Astrocyte of the spinal cord (primary cell): ENCODE measurements at places on chromosomes 12 and 14.

DNA sequence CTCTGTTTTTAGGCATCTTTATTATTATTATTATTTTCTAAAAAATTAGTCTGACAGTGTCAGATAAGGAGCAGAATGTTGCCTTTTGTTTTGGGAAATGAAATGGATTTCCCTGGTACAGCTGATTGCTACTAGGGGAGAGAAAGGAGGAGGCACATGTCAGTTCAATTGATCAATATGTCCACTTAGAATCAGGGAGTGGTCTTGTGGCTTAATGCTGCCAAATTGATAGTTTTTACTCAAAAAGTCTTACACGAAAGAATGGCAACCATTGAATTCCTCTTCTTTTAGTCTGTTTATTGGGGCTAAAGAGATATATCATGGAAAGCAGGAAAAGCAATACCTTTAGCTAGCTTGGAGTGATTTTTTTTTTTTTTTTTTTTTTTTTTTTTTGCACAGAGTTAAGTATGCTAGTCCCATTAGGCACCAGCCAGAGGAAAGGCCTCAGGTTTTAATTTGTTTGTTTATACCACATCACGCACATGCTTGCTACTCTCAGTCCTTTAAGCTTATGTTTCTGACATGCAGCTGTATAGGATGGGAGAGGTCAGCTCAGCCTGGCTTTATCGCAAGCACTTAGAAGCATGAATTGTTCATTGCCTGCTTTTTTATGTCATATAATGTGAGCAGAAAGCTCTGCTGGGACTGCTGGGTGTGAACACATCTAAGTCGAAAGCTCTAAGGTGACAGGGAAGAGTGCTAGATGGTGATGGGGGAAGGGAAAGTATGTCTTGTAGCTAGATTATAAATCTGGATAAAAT lies 1.4 kb downstream of the AKAP6 start:
- no peak for DNase-seq

GRCh38 chr12:64427988-64428387 lies 23.8 kb downstream of the XPOT start:
- DNase-seq: no peak

DNA sequence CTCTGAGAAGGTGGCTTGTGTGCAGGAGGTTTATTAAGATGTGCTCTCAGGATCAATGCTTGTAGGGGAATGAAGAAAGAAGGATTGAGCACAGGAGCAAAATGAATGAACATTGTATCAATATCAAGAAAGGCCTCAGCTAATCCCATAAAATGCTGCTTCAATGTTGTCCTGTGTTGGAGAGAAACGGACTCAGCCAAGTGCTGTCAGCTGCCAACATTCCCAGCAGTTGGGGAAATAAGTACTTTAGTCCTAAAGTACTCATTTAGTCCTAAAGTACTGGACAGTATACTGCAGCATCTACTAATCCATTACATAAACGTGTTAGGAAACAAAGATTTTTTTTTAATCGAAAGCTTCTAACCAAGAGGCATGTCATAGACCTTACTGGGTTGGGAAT lies 255.9 kb downstream of the SEC23A start:
- no peak for DNase-seq

DNA sequence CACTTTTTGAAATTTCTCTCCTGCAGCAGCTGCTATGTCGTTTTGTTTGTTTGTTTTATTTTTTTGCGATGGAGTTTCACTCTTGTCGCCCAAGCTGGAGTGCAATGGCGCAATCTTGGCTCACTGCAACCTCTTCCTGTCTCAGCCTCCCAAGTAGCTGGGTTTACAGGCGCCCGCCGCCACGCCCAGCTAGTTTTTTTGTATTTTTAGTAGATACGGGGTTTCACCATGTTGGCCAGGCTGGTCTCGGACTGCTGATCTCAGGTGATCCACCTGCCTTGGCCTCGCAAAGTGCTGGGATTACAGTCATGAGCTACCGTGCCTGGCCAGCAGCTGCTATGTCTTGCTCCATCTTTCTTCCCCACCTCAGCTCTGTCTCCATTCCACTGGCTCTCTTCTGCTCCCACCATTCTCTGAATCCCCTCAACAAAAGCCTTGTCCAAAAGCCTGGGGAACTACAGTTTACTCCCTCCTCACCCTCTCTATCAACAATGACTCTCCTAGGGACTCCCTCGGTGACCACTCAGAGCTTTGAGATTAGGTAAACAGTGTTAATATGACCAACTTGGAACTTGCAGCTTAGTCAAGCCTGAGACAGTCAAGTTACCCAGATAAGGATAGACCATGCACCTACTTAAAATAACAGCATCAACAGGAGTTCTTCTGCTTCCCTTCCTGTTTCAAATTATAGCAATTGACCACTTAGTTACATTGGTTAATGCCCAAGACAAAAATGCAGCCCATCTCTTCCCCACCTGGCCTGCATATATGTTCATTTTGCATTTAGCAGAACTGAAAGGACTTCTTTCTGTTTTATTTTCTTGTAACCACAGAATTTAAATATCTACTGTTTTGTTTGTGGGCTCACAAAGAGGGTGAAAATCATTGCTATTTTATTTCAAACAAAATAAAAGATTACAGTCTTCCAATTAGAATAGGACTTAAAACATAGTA lies 189.0 kb upstream of the AMIGO2 start:
- DNase-seq: no peak

- no peak for DNase-seq
Observed at GRCh38 chr12:117060246-117060928, 38.8 kb downstream of the TESC start.

- no peak for DNase-seq
Observed at GRCh38 chr12:120142231-120142877, 25.8 kb upstream of the RAB35 start.

DNA sequence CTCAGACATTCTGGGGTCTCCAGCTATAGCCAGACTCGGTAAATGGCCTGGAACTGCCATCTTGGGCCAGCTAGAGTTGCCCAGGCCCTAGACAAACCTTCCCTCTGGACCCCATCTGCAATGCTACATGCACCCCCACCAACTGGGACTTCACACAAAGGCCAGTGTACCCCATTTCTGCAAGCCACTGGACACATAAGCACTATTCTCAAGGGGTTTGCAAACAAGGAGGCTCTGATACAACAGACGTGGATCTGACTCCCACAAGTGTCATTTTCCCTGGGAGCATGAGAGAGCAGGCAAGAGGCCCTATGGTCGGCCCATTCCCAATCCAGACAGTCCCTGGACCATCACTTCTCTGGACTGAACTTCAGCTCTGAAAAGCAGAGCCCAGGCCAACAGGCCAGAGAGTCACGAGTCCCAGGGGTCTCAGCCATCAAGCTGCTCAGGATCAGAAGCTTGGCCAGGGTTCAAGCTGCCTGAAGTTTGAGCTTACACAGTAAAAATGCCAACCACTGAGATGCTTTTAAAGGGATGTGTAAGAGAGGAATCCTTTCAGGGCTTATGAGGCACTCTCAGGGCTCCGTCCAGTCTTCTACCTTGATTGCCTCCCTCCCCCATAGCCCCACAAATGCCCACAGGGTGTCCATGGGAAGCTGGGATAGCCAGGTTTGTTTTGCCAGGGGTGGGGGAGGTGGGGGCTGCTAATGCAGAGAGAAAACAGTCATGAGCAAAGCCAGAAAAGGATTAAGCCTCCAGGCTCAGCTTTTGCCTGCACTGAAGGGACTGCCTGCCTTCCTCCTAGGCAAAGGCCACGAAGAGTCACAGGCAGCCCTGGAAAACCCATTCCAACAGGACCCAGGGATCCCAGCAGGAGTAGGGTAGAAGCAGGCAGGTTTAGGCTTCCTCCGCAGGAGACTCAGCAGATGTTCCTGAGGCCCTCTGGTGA lies 31.7 kb upstream of the PNMA1 start:
- no peak for DNase-seq

- no peak for DNase-seq
Observed at GRCh38 chr12:46412857-46413256, 40.3 kb upstream of the SLC38A2 start.

- DNase-seq: no peak
Observed at GRCh38 chr12:101710288-101710687, 12.8 kb downstream of the CHPT1 start.

GRCh38 chr12:124171231-124171979 lies 123.5 kb upstream of the RFLNA start:
- no peak for DNase-seq

GRCh38 chr12:14741153-14741552 lies 44.8 kb upstream of the GUCY2C start:
- DNase-seq: no peak

GRCh38 chr14:42185718-42186117 lies 579.0 kb downstream of the LRFN5 start:
- DNase-seq: no peak
